ENCODE measurements at places on chromosomes 16 and 17. TPM values are rescaled to one million over a fixed set of nuclear protein-coding genes. Genes with fewer than 3 reads are reported as not detected.

BCL6B gene
- not detected for total RNA-seq

DHRS7B gene
- 21.1 TPM for total RNA-seq

COG8 gene
- total RNA-seq = 27.6 TPM

KREMEN2 gene
- 2.2 TPM for total RNA-seq

SLC16A11 gene
- total RNA-seq = not detected

KRTAP9-6 gene
- not detected for total RNA-seq

ZNF385C gene
- 0.09 TPM for total RNA-seq

PRR11 gene
- 60.1 TPM for total RNA-seq

ABCC12 gene
- total RNA-seq = 0.09 TPM

CCDC154 gene
- 0.11 TPM for total RNA-seq

HOXB6 gene
- total RNA-seq = 6.2 TPM

LHX1 gene
- 2.2 TPM for total RNA-seq

SLC7A6 gene
- 29.7 TPM for total RNA-seq

MT2A gene
- 887 TPM for total RNA-seq

Measured in A549 treated with CORT108297 at 1 μM for 4 hours (cell line).